ENCODE measurements at places on chromosomes 2 and 18.

- no peak for DNase-seq
These were observed 13.1 kb downstream of the TYMS start for GRCh38 chr18:670522-670921.

- no peak for DNase-seq
These were observed 106.7 kb downstream of the DTNB start for GRCh38 chr2:25566694-25567093.

GRCh38 chr18:55925772-55926171 lies 337.8 kb upstream of the TCF4 start:
- DNase-seq: no peak

- no peak for DNase-seq
These were observed 193.4 kb downstream of the FBXO15 start for GRCh38 chr18:73954268-73954667.

DNA sequence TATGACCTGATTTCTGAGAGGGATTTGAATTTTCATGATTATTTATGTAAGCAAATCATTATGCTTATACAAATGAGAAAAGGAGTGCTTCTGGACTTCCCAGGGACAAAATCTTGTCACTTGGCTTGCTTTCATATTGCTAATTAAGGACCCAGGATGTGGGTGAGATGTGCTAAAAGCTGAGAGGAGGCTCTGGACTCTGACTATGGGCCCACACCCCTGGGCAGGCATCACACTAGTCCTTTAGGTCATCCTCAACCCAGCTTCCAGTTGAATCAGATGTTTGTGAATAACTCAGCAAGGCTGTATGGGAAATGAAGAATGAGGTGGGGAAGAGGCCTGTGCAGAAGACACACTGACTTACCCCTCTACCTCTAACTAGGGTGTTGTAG lies 11.9 kb downstream of the IL1B start:
- no peak for DNase-seq

- DNase-seq: no peak
These were observed 12.7 kb upstream of the FZD5 start for GRCh38 chr2:207782238-207783030.

- DNase-seq: no peak
These were observed 53.9 kb downstream of the ANKRD44 start for GRCh38 chr2:197256547-197257170.

DNA sequence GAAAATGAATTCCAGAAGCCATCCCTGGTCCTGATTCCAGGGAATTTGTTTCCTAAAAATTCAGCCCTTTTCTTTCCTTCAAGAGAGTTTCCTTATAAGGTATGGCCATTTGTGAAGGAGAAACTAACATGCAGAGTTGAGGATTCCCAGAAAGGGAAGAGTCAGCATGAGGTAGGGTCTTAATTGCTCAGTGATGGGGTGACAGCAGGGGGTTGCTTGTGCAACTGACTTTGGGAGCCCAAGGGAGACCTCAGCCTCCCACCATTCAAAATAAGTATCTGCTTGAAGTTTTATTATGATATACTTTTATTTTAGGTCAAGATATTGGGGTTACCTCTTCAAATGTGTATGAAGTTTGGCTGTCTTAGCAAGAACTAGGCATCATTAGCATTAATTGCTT lies 74.9 kb upstream of the CELF4 start:
- no peak for DNase-seq

DNA sequence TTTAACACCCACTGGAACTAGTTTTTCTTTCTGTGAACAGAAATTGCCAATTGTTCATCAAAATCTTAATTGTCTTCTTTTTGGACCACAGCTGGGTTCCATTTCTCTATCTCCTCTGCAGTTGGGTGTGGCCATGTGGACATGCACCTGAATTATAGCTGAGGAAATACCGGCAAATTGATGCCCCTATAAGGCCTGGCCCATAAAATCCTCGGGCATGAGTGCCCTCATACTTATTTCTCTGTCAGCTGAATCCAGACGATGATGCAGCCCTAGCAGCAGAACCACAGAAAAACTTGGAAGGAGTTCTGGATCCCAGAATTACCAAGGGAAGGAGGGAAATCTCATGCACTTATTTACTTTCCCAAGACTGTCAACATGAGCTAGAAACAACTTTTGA lies 249.0 kb downstream of the CYRIA start:
- DNase-seq: no peak

DNA sequence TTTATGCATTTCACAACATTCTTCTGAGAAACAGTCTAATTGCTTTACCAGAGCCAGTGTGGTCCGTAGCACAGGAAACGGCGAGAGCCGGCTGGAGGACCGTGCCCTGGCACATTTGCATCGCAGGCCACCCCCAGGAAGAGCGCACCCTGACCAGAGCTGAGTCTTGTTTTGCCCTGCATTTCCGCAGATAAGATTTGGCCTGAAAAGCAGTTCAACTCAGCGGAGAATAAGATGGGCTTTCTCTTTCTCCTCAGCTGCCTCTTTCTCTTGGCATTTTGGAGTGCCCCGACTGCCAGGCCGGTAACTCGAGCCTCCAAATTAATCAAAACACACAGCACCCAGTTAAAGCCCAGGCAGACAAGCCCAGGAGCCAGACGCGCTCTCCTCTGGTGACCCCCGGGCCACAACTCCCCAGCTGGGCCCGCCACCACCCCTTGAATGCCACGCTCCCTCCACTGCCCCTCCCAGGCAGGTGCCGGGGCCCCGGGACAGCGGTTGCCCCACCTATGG lies 464 bp downstream of the COL4A4 start:
- DNase-seq: no peak

DNA sequence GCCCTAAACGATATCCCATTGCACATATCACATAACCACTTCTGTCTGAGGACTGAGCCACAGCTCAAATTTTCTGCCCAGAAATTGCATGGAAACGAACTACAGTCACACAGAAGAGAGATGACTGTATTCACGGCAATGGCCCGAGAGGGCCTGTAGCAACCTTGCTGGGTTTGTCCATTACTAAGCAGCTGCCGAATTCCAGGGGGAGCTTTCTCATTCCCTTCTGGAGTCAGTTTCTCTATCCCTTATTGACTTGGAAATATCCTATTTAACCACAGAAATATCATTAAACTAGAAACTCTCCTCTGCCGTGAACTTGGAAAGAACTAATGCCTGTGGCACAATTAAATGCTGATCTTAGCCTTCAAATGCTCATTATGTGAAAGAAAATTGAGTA lies 183.9 kb downstream of the DNER start:
- DNase-seq: no peak

GRCh38 chr18:78776151-78776550 lies 203.5 kb upstream of the SALL3 start:
- DNase-seq: no peak

GRCh38 chr2:48572816-48573215 lies 42.9 kb downstream of the STON1 start:
- DNase-seq: no peak

DNA sequence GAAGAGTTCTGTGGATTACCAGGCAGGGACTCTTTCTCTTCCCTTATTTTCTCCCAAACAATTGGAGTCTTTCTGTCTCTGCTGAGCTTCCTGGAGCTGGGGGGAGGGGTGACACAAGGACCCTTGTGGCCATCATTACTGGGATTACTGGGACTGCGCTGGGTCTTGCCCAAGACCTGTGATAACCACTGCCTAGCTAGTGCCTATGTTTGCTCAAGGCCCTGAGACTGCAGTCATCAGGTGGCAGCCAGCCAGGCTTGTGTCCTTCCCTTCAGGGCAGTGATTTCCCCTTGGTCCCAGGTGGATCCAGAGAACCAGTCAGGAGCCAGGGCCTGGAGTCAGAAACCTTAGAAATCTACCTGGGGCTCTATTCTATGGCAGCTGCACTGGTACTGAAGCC lies 355.6 kb downstream of the PARD3B start:
- DNase-seq: no peak

- DNase-seq: no peak
These were observed 18.8 kb upstream of the TEX44 start for GRCh38 chr2:231573698-231574421.

- peak; percentile 81 for DNase-seq
These were observed 49.3 kb downstream of the GREB1 start for GRCh38 chr2:11582862-11583752.
